Cortex of kidney (tissue), 1 donor: ENCODE measurements at places on chromosomes 7 and 10.

DNA sequence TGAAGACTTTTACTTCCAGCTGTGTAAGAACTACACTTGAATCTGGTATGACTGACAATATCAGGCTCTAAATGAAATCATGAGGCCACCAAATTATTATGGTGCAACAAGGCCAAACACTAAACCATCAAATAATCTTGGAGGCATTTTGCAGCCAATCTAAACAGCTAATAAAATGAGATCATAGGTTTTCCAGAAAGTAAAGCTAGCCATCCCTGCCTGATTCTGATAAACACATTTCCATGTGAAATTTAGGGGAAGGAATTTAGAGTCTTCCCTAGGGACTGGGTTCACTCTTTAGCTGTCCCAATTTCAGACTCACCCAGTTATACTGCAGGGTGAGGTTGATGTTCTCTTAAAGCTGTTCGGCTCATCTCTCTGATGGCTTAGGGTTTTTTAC lies 190.3 kb upstream of the TMEM196 start:
- DNase-seq, result no peak

DNA sequence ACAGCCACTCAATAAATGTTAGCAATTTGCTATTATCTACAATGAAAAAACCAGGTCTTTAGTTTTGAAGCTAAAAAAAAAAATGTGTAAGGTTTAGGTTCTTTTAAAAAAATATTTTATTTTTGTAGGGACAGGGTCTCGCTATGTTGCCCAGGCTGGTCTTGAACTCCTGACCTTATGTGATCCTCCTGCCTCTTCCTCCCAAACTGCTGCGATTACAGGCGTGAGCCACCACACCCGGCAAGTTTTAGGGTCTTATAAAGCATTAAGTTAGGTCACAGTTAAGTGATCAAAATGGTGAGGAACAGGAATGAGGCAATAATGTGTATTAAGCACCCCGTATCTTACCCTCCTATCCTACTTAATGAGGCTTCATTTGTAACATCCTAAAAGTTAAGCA lies 774 bp downstream of the SEM1 start:
- no peak for DNase-seq

- DNase-seq, result no peak
Observed at GRCh38 chr7:145928937-145929336, 187.7 kb upstream of the CNTNAP2 start.

- DNase-seq, result no peak
Observed at GRCh38 chr10:47366181-47366631, 17.9 kb downstream of the ZNF488 start.

GRCh38 chr10:131946880-131947279 lies 34.8 kb downstream of the BNIP3 start:
- DNase-seq, result no peak

GRCh38 chr7:28042721-28043120 lies 137.9 kb downstream of the JAZF1 start:
- DNase-seq, result no peak

DNA sequence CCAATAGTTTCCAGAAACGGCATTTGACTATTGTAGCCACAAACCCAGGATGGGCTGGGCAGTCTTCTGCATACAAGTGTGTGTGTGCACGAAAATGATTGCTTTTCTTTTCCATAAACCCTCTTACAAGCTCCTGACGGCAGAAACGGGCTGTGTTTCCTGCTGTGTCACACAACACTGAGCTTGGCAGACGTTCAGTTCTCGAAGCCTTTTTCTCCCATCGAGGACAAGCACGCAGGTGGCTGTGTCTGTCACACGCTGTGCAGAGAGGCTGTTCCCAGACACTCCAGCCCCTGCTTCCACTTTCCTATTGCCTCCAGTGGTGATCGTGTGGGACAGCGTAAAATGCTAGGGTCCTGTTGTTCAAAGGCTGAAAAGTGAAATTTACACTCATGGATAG lies 32.1 kb downstream of the RBAK start:
- DNase-seq, result no peak

- DNase-seq, result no peak
Observed at GRCh38 chr7:97145068-97145467, 27.6 kb downstream of the SDHAF3 start.
